HS-5 (cell line): ENCODE measurements at places on chromosomes 11 and 22.

- DNase-seq, result no peak
Measured at GRCh38 chr11:80163011-80163410, 722.2 kb upstream of the TENM4 start.

DNA sequence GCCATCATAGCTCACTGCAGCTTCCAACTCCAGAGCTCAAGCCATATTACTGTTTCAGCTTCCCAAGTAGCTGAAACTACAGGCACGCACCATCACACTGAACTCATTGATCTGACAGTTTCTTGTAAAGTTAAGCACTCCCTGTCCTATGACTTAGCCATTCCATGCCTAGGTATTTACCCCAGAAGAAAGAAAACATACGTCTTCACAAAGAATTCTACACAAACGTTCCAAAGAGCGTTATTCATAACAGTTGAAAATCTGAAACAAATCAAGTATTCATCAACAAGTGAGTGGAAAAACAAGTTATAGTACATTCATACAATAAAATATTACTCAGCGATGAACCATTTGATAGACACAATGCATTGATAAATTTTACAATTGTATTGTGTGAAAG, 7.8 kb upstream of the NLRP10 start:
- no peak for DNase-seq

- no peak for DNase-seq
Measured at GRCh38 chr11:86067851-86068137, 1.1 kb downstream of the PICALM start.

DNA sequence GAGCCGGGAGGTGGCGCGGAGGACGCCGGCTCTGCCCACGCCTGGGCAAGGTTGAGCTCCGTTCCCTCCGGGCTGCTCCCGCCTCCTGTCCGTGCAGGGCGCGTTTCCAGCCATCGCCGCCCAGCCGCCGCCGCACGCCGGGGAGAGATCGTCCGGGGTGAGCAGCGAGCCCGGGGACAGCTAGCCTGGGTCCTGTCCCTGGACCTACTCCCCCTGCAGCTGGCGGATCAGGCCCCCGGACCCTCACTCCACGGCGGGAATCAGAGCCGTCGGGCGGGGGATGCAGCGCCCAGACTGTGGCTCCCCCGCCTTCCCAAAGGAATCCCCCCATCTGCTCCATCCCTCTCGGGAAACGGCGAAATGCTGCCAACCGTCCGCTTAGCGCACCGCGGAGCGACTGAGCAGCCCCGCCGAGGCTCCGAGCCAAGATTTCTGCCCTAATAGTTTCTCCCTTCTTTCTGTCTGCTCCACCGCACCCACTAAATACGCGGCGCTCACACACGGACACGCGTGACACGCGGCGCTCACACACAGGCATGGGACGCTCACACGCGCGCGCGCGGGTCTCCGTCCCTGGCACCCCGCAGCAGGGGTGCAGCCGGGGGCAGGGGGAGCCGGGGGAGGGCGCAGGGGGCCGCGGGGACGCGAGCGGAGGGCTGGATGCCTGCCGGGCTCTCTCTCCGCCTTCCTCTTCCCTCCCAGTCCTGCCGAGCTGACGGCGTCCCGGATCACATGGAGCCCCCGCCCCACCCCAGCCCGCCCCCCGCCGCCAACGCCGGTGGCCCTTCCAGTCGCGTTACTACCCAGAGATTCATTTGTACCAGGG, at the start of gene KCNJ5:
Gene KCNJ5 (plus strand): TSS at position 814 of the 826 bp plus-strand sequence. CDS start 19,918 bp downstream, outside the sequence.
- no peak for DNase-seq

- no peak for DNase-seq
Measured at GRCh38 chr22:22487059-22487458, 21.5 kb downstream of the ZNF280B start.

GRCh38 chr22:41862160-41862529, 29.2 kb downstream of the SREBF2 start:
- DNase-seq, result no peak

DNA sequence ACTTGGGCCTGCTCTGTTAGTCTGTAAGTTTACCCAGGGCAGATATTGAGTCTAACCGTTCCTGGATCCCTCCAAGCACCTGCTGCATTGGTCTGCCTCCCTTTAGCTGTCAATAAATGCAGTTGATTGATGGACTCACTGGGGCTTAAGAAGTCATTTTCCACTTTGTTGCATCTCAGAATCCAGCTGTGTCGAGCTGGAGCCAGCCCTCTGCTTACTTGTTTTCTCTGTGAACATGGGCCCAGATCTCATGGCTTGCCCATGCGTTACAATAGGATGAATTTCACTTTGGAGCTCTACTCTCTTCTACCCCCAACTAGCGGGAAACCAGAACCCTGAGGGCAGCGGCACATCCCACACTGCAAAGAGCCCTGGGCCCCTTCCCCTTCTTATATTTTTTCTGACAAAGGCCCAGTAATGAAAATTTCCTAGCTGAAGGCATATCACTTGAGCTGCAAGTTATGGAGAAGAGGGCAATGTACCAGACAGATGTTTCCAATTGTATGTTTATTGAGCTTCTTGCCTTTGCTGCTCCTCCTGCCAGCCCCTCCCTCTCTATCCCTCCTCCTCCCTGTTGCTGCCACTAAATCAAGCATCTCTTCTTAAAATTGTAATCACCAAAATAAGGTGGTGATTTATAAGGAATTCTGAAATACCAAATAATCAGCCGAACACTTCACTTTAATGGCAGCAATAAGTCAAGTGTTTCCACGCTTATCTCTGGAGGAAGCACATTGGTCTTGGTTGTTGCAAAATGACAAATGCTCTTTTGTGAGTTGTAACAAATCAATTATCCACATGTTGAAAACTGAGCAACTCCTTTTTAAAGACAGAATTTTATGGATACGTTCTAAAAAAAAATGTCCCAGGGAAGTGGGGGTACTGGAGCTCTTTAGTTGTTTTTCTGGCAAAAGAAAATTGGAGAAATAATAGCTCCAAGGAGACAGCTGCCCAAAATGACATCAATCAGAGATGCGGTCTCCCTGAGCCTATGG, 212.3 kb upstream of the ZBED5 start:
- DNase-seq, result no peak

GRCh38 chr22:44670220-44670988, 31.6 kb upstream of the PRR5 start:
- no peak for DNase-seq

- no peak for DNase-seq
Measured at GRCh38 chr11:29029452-29029851, 921.3 kb downstream of the METTL15 start.

DNA sequence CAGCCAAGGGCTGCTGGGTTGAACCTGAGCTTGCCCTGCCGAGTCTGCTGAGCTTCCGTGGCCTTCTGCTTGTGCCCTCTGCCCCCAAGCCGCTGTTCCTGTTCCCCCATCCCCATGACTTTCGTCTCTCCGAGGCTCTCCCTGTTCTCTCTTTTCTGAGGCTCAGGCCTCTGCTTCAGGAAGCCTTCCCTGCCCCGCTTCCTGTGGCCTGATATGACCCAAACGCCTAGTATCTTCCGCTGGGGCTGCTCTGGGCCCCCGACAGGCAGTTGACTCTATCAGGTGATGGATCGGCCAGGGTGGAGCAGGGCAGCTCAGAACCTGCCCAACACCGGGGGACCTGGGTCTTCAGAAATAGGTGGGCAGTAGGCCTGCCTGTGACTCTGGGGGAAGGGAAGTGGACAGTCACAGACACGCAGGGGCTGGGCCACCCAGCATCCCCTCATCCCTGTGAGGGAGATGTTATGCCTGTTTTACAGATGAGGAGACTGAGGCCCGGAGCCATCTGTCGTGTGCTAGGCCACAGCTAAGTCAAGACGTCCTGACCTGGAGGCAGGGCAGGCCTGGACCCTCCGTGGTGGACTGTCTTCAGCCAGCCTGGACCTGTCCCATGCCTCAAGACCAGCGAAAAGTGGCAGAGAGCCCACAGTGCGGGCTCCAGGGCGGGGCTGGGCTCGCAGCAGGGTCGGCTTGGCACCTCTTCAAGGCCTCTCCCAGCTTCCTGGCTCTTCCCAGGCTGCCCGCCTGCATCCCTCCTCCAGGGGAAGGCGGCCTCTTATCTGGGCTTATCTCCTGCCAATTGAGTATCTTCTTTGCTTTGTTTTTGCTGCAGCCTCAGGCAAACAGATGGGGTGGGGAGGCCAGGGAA, 16.2 kb downstream of the BAD start:
- DNase-seq, result no peak

DNA sequence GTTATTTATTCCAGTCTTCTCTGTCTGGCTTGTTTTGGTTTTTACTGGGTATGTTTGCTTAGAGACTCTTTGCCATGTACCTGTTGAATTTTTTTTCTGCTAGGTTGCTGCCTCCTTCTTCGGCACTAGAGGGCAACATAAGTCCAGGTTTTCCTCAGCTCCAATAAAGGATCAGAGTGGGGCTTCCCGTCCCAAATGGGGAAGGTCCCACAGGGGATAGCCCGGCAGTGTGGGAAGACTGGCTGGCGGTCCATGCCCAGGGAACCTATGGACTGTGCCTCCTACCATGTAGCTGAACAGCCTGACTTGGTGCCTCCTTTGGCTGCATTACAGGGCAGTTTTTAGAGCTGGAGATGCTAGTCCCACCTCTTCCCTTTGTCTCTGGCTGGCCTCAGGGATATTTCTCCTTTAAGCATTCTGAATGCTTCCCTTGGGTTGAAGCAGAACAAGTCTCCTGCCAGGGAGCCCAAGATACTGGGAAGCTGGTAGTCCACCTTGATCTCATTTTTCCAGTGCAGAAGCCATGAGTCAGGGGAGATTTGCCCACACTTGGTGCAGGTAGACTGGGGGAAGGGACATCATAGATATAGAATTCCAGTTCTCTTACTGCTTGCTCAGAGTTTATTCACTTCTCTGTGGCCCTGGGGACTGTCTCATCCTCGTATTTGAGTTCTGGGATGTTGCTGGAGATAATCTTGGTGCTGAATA, 60.2 kb downstream of the BRD1 start:
- DNase-seq, result peak; percentile 10

DNA sequence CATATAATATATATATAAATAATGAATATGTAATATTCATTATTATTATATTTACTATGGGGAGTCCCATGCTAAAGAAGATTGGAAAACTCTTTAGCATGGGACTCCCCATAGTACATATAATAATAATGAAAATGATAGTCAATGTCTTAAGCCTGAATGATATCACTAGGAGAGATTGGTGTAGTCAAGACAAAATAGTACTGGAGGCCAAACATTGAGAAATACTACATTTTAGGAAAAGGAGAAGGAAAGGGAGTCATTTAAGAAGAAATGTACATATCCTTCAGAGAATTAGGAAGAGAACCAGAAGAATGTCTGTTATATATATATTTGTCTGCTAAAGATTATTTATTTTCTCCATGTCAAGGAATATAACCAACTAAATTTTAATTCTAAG, 5.0 kb upstream of the VWA5A start:
- no peak for DNase-seq

- no peak for DNase-seq
Measured at GRCh38 chr22:49153921-49154320, 673.8 kb downstream of the BRD1 start.

DNA sequence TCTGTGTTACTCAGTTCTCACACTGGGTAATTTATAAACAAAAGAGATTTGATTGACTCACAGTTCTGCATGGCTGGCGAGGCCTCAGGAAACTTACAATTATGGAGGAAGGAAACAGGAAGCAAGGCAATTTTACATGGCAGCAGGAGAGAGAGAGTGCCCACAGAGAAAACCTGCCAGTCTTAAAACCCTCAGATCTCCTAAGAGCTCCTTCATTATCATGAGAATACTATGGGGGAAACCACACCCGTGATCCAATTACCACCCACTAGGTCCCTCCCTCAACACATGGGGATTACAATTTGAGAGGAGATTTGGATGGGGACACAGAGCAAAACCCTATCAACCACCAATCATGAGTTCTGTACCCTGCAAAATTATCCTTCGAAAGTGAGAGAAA, 1180.8 kb downstream of the JRKL start:
- no peak for DNase-seq

- no peak for DNase-seq
Measured at GRCh38 chr11:27972522-27973170, 135.3 kb downstream of the KIF18A start.

DNA sequence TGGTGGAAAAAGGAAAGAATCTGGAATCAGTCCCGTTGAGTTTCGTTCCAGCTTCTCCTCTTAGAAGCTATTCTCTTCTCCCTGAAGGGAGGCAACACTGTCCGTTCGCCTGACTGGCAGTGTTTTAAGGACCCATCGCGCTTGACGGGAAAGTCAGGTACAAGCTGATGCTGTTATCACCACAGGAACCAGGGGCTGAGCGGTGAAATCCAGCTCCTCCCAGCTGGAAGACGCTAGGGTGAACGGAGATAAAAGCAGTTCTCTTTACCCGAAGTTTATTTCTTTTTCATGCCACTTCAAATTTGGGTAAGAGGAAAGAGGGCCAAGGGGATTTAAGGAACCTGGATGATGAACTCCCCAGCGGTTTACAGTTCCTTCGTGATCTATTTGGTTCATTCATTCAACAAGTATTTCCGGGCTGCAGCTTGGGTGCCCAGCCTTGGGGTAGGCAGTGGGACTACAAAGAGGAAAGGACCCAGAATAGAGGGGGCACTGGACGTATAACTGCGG, 551 bp upstream of the DEUP1 start:
- DNase-seq, result no peak

DNA sequence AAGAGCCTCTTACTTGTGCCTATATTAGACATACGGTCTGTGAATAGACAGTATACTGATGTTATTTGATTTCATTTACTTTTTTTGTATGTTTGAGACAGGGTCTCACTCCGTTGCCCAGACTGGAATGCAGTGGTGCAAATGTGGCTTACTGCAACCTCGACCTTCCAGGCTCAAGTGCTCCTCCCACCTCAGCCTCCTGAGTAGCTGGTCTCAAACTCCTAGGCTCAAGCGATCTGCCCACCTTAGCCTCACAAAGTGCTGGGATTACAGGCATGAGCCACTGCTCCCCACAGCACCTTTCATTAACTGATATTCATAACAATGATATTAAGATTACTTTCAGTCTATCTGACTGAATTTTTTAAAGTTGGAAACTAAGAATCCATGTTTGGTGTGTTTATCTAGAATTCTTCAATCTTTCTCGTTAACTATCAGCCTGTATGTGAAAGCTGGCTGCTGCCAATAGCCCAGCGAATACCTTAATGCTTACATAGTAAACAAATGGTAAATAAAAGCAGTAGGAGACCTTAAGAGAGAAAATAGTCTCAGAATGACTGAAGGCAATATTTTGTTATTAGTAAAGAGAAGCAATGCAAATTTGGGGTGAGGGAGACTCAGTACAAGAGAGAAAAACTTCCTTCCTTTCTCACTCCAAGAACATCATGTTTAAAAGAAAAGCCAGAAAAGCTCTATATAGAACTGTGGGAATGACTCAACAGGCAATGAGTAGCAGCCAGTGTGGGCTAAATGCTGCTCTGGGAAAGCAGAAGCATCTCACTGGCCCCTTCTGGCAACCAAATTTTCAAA, 101.9 kb downstream of the MRTFA start:
- DNase-seq, result no peak

DNA sequence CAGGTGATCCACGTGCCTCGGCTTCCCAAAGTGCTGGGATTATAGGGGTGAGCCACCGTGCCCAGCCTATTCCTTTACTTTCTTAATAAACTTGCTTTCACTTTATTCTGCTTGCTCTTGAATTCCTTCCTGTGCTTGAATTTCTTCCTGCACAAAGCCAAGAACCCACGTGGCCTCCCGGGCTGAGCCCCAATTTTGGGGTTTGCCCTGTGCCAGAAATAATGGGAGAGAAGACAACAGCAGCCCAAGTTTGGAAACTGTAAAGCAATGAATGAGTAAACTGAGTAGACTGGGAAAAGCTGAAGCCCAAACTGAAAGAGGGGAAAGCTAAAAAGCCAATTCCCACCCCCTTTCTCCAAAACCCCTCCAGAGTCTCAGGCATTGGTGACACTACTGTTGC, 136.4 kb downstream of the NECTIN1 start:
- no peak for DNase-seq

GRCh38 chr11:91686700-91687099, 537.9 kb upstream of the FAT3 start:
- DNase-seq, result no peak
